Gastrocnemius medialis (tissue), 4 donors: ENCODE measurements at places on chromosomes 16 and 17.
A peak's percentile ranks its signal among the peaks of the same experiment; 100 is the strongest.

- no peak for DNase-seq
Measured at GRCh38 chr17:73139296-73139695, 25.5 kb upstream of the SSTR2 start.

GRCh38 chr16:65731833-65732232 is 610.0 kb upstream of the CDH11 start:
- no peak for DNase-seq

- no peak for DNase-seq
Measured at GRCh38 chr16:53841884-53842283, 137.9 kb downstream of the FTO start.

DNA sequence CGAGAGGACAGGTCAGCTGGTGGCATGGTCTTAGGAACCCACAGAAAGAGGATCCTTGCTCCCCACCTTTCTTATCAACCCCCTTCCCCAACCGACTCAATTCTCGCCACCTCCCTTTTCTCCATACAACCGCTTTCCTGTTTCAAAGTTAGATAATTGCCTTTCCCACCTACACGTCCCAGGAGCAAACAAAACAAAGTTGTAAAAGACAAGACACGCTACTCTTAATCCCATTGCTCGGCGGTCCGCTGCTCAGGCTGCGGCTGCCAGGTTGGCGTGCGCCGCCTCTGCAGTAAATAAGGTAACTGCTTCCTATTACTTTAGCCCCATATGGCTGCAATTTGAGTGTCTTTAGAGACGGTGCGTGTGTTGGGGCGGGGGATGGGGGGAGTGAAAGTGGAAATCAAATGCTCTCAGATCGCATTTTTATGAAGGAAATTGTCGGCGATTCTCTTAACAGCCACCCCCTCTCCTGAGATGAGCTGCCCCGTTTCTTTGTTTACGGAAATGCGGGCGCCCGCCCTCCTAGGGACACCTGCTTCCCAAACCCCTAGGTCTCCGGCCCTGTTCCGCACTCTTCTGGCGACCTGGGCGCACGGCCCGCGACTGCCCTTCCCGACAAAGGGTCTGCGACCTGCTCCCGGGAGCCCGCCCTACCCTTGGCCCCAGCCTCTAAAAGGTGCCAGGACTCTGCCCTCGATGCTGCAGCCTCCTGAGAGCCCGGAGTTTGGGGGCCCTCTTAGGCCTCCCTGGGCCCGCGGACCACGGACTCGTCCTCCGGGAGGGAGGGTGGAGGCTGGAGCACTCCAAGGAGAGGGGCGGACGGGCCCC is 3.7 kb upstream of the CBX8 start:
- no peak for DNase-seq

GRCh38 chr16:84917492-84917891 is 93.8 kb downstream of the ZDHHC7 start:
- DNase-seq = no peak

DNA sequence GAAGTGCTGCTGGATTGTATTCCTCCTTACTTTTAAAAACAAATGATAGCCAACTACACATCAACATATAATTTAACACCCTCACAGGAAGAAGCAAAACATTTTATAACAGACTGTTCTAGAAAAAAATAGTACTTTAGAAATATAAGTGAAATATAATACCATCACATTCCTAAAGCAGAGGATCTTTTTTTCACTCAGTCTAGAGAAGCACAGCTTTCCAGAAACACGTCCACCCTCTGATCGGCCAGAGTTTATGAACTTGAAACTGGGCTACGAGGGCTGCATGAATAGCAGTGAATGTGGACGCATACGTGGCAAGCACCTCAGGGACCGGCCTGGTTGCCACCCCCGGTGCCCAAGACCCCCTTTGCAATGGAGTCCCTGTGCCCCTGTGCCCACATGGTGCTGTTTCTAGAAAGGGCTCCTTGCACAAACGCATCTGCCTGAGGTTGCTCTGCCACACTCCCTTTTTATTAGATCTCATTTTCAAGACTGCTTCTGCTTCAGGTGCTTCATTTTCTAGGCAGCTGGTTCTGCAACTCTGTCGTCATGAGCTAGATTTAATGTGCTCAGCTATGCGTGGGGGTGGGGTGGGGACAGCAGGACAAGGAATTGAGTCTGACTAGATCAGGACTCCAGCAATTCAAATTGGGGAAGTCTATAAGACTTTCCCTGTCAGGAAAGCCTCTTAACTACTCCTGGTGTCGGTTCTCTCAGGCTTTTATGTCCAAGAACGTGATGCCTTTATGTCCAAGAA is 29.1 kb upstream of the ERN1 start:
- DNase-seq = peak; percentile 80

GRCh38 chr16:17951378-17951777 is 385.2 kb downstream of the NPIPA8 start:
- no peak for DNase-seq

GRCh38 chr17:7538891-7539545 is 9.8 kb upstream of the TNFSF12 start:
- no peak for DNase-seq

DNA sequence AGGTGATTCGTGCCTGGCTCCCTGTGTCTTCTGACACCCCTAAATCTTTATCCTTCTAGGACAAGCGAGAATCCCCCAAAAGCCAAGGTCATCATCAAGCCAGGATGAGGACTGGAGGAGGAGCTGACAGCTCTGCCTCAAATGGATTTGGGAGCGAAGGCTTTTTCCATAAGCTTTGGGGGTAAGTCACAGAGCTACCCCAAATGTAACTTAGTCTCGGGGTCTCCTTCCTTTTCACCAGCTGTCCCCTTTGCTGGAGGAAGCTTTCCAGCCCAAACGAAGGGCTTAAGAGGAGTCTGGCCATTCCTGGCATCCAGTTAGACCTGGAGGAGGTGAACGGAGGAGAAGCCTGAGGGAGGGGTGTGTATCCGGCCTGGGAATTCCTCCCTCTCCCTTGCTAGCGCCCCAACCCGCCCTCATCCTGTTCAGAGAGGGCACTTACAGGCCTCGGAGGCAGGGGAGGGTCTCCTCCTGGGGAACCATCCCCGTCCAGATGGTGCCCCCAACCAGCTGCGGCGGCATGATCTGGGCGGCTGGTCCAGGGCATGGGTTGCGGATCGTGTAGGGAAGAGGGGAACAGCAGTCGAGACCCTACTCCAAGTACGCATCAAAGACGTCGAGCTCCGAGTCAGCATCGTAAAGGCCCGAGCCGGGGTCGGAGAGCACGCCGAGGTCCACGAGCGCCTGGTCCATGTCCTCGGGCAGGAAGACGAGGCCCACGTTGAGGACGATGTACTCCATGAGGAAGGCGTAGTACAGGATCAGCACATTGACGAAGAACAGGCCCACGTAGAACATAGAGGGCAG is 938 bp downstream of the DEXI start:
- DNase-seq = no peak

DNA sequence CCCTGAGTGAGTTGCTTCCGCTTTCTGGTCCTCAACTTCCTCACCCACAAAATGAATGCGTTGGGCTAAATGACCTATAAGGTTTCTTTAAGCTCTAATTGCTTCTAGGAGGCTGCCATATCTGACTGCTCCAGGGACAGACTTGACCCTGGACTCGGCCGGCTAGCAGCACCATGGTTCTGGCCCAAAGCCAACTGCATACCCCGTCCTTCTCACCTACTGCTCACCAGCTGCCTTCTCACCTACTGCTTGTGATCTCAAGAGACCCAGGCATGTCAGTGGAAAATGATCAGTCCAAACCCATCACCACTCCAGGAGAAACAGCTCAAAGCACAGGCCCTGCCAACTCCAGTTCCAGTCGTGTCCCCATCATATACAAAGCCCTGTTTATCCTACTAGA is 124.3 kb upstream of the IRX5 start:
- no peak for DNase-seq

- DNase-seq = no peak
Measured at GRCh38 chr17:32143527-32143870, 1.2 kb downstream of the RHOT1 start.

DNA sequence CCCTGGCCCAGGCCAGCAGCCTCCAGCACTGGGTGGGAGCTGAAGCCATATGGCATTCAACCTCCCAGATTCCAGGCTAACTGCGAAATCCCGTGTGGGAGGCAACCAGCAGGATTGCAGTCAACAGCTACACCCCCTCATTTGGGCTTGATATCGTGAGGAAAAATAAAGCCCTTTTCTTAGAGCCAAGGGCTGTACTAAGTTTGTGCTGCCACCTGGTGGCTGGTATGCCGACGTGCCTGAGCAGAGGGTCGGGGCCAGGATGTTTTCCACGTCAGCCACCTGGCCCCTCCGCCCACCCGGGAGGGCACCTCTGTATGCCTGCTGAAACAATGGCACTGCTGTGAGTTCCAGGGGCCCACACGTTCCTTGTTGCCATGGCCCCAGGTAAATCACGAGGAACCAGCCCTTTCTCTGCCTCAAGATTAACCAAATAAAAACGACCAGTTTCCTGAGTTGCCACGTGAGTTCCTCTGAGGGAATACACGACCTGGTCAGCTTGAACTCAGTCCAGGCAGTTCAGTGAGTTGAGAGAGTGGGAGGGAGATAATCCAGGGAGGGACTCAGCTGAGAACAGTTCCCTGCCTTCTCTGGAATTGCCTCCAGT is 9.0 kb downstream of the TMEM98 start:
- peak; percentile 21 for DNase-seq

GRCh38 chr16:69443927-69444631 is 19.7 kb downstream of the CYB5B start:
- DNase-seq = no peak

GRCh38 chr17:74259667-74260524 is 14.1 kb upstream of the DNAI2 start:
- no peak for DNase-seq
